EL (cell line): ENCODE measurements at places on chromosomes 6 and 20.

- no peak for DNase-seq
Observed at GRCh38 chr20:2379511-2380229, 1.0 kb upstream of the TGM6 start.

- DNase-seq, result no peak
Observed at GRCh38 chr6:38179300-38179699, 359.8 kb downstream of the ZFAND3 start.

DNA sequence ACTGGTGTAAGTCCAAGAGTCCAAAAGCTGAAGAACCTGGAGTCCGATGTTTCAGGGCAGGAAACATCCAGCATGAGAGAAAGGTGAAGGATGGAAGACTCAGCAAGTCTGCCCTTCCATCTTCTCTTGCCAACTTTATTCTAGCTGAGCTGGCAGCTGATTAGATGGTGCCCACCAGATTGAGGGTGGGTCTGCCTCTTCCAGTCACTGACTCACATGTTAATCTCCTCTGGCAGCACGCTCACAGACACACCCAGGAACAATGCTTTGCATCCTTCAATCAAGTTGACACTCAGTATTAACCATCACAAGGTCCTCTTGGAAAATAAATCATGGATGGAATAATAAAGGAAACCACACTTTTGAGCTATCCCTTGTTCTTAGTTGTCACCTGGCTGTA, 121.2 kb downstream of the MAP3K7 start:
- no peak for DNase-seq

GRCh38 chr6:97085772-97086171, 161.2 kb downstream of the KLHL32 start:
- peak; percentile 35 for DNase-seq

DNA sequence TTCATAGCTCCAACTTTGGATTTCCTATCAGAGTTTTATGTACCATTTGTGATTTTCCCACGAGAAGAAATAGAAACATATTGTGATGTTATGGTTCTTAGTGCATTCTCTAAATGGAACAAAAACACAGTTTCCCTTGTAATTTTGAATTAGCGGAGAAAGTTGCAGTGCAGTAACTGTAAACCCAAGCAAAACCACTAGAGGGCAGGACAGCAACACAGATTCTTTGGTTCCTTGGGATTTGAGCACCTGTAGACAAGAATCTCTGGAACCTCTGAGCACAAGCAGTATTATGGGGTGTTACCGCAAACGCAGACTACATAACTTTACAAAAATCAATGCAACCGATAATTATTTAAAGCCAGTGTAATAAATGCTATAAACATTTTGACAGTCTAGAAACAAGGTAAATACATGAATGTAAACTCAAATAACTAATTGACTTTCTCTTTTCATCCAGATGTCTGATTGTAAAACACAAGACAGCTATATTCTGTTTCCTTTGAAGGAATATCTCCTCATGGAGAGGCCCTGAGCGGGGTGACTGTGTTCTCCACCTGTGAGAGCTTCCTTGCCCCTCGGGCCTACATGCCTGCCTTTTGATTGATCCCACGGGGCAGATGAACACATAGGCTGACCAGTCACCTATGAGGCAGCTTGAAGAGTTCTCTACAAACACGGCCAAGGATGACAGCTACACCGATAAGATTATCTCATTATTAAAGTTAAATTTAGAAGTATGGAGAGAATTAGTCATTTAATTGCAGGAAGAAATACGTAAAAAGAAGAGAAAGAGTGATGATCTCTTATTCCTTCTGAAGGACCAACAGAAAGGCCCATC, 67.5 kb upstream of the COL21A1 start:
- peak; percentile 46 for DNase-seq

GRCh38 chr6:17650656-17651309, 50.7 kb downstream of the FAM8A1 start:
- DNase-seq, result no peak

GRCh38 chr20:47568019-47568418, 66.3 kb downstream of the NCOA3 start:
- DNase-seq, result peak; percentile 78

- no peak for DNase-seq
Observed at GRCh38 chr20:23649242-23649641, 11.5 kb upstream of the CST3 start.

GRCh38 chr6:71387179-71387578, 98.6 kb downstream of the OGFRL1 start:
- peak; percentile 49 for DNase-seq

GRCh38 chr6:135269481-135269891, 88.4 kb downstream of the MYB start:
- no peak for DNase-seq

- DNase-seq, result peak; percentile 49
Observed at GRCh38 chr6:137904822-137905617, 38.0 kb downstream of the TNFAIP3 start.

DNA sequence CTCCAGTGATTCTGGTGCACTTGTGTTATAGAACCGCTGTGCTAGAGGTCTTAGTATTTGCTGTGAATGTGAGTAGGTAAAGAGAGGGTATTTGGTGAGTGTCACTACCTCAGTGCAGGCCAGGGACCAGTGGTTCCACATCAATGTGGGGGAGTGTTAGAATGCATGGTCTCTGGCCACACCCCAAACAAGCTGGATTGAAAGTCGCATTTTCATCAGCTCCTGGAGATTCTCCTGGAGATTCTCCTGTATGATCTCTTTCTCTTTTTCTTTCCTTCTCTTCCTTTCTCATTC, 26.8 kb upstream of the BCAS1 start:
- DNase-seq, result no peak

DNA sequence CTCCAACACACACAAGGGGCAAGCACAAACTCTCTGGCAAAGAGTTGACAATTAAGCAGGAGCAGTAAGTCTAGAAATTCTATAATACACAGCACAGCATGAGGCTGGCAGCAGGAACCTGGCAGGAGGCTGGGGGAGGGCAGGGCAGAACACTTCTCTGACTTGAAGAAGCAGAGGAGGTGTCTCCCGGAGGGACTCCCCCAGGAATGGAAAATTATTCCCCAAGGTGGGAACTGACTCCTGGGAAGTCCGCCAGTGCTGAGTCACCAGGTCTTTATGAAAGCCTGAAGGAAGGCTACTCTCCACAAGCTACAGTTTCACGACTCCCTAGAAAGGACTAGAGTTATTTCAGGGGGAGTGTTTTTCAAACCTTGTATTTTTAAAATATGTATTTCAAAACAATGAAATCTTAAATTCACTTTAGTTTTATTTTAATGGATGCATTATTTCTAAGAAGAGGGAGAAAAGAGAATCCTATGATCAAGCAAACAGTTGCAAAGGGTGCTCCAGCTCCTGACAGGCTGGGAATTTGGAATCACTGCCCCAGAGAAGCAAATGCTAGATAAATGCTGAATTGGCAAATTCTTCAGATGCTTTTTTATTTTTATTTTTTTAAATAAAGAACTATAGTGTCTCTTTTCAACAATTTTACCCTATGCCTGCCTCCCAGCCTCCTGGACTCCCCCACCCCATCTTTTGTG, 192.8 kb downstream of the LY86 start:
- peak; percentile 60 for DNase-seq
